ENCODE measurements at places on chromosomes 13 and 19.
A peak's percentile ranks its signal among the peaks of the same experiment; 100 is the strongest.

DNA sequence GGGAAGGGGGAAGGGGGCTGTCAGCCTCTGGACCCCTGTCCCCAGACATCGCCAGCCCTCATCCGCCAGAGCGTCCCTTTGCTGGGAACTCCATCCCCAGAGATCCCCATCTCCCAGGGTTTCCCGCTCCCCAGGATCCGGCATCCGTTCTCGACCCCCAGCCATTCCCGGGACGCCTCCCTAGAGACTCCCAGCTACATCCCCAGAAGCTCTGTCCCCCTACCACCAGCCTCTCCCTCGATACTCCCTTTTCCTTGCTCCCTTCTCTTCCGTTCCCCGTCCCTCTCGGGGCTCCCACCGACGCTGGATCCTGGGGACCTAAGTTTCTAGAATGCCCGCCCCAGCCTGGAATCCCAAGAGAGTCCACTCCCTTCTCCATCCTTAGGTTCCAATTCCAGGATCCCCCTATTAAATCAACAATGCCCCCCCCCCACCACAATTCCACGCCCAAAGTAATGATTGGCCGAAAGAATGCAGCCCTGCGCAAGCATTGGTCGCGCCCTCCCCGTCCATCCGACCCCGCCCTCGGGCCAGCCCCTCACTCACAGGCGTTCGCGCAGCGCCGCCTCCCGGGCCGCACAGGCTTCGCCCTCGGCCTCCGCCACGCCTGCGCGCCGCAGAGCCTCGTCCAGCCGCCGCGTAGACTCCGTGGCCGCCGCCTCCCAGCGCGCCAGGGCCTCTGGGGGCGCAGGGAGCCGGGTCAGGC is 3.2 kb downstream of the CCDC194 start:
- peak; percentile 79 for DNase-seq

GRCh38 chr19:15292847-15293582 is 39.3 kb downstream of the BRD4 start:
- no peak for DNase-seq

- DNase-seq, result no peak
Observed at GRCh38 chr13:46057256-46058015, 4.9 kb upstream of the ZC3H13 start.

- no peak for DNase-seq
Observed at GRCh38 chr13:95075506-95075905, 225.7 kb downstream of the ABCC4 start.

DNA sequence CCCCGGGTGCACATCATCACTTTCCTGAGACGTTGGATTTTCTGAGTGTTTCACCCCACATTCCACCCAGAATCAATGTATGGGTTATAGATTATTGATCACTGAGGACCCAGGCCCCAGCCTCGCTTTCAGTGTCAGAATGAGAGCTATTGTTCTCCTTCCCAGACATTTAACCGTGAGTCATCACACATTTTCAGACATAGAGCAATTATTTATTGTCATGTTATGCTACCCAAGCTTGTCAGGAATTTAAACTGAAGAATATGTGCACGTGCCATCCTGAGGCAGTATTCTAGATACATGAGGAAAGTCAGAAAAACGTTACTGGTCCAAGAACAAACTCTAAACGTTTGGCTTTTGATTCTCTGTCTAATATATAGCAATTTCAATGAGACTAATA is 276.6 kb upstream of the ZNF507 start:
- DNase-seq, result no peak

DNA sequence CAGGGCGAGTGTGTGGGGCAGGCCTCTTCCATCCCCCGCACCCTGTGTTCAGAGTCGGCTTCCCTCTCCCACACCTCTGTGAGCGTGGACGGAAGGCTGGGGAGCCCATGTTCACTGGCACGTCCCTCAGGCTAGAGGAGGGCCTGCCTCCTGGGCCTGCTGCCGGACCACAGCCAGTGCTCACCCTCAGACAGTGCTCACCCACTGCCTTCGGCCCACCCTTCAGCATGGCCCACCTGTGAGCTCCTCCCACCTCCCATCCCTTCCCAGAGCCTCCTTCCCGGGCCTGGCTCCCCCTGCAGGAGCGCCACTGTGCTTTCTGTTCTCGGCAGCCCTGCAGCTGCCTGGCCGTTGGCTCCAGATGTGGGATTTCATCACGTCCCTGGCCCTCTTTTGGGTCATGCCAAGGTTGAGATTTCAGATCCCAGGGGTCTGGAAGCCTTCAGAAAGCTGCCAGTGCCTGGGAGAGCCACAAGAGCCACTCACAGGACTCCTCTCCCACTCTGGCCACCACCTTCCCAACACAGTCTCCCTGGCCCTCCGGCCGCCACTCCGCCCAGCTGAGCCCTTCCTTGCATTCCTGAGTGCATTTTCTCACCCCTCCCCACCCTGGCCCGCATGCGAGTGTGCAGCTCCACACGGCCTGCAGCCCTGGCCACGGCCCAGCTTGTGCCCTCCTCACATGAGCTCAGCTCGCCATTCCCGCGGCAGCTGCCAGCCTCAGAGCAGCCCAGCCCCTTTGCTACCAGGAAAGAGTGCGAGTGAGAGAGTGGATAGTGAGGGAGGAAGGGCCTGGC is 25.3 kb downstream of the CAPN12 start:
- no peak for DNase-seq

GRCh38 chr13:113646921-113647340 is 11.1 kb downstream of the ATP4B start:
- no peak for DNase-seq

DNA sequence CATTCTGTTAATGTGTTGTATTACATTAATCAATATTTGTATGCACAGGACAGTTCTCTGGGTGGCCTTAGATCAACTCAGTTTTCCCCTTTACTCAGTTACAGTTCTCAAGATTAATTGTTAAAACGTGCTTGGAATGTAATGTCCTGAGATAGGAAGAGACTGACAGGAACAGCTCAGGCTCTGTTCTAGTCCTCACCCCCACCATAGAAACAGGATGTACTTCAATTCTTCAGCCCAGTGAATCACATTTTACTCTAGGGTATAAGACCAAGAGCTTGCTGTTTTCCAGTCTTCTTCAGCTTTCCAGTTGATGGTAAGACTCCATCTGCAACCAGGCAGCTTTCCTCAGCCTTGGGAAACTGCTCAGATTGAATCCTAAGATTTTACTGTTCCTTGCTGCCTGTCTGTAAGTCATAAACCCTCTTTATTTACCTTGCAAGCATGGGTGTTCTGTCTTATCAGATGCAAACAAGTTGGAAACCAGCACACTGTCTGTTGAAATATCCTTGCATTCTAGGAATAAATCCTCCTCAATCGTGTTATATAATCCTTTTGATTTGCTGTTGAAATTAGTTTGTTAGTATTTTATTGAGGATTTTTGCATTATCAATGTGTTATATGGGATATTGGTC is 836.9 kb upstream of the PCDH9 start:
- DNase-seq, result no peak

GRCh38 chr19:9413240-9413954 is 22.0 kb downstream of the ZNF266 start:
- DNase-seq, result no peak

DNA sequence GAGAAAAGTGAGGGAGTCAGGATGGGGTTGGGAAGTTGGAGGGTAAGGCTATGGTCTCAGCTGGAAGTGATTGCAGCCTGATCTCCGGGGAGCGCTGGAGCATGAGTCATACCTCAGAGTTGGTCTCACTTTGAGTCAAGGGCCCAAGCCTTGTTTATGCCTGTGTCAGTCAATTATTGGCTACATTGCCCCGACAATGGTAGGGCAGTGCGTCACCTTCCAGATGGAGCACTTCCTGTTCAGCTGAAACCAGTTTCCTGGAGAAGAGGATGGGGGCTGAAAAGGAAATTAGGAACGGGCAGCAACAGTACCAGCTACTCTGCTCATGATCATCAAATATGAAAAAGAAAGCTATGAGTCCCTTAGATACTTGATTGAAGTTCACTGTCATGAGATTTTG is 60.4 kb downstream of the ADGRE1 start:
- DNase-seq, result no peak

DNA sequence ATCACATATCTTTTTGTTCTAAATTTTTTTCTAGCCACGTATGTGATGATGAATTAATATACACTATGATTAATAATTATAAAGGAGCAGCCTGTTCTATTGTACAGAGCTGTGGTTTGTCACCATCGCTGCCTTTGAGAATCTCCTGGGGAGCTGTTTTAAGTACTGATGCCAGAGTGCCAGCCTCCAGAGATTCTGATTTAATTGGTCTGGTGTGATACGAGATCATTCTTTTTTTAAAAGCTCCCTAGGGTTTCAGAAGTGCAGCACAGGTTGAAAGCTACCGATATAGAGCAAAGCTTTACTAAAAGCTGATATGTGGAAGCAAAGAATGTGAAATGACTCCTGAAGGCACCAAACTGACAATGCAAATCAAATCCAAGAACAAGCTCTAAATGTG is 314.7 kb downstream of the ITGBL1 start:
- DNase-seq, result no peak

GRCh38 chr13:31955741-31956140 is 75.8 kb upstream of the FRY start:
- no peak for DNase-seq

- no peak for DNase-seq
Observed at GRCh38 chr19:31338069-31338776, 11.0 kb downstream of the TSHZ3 start.

- no peak for DNase-seq
Observed at GRCh38 chr19:10747271-10747670, 29.4 kb downstream of the DNM2 start.

- no peak for DNase-seq
Observed at GRCh38 chr19:49190781-49191180, 33.2 kb downstream of the TRPM4 start.

DNA sequence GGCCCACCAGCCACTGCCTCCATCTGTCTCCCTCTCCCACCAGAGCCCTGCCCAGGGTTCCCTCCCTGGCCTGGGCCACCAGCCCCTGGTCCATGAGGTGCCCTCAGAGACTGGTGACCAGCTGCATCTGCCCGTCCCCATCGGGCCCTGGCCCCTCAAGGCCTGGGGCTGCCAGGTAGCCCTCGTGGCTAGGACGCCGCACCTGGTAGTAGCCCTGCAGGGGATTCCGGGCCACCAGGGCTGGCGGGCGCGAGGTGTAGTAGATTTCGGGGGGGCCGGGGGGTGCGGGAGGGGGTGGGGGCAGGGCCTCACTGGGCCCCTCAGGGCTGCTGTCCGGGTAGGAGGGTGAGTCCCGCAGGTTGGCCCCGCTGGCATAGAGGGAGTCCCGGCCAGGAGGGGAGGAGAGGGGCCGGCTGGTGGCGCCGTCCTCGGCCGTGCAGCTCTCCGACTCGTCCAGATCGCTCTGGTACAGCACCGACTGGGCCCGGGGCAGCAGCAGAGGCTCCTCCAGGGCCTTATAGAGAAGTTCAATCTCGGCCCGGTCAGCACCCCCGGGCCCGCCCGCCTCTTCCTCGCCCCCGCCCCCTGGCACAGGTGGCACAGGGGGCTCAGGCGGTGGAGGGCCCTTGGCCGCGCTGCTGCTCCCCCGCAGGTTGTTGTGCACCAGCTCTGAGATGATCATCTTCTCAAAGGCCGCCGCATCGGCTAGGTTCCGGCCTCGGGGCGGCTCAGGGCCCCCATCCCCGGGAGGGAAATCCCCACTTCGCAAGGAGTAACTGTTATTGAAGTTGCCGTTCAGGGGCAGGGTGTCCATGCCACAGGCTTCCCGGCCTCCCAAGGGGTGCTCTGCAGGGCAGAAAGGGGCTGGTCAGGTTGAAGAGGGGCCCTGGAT is 14.6 kb upstream of the ASF1B start:
- no peak for DNase-seq

GRCh38 chr19:42325896-42326771 is 699 bp downstream of the MEGF8 start:
- DNase-seq, result no peak

DNA sequence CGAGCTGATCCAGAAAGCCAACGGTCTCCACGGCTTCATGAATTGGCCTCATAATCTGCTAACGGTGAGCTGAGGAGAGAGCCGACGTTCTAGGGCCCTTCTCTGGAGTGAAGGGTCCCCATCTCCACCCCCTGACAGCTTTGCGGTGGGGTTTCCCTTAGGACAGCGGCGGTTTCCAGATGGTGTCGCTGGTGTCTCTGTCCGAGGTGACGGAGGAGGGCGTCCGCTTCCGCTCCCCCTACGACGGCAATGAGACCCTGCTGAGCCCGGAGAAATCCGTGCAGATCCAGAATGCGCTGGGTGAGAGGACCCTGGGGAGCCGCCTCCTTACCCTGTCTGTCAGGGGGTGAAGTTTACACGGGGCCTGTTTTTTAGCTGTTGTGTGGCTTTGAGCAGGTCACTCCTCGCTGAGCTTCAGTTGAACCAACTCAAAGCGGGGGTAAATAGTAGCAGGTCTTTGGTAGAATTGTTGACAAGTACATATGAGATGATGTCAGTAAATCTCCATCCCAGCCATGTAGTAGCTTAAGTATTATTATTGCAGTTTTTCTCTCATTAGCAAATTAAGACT is 801 bp downstream of the QTRT1 start:
- no peak for DNase-seq

DNA sequence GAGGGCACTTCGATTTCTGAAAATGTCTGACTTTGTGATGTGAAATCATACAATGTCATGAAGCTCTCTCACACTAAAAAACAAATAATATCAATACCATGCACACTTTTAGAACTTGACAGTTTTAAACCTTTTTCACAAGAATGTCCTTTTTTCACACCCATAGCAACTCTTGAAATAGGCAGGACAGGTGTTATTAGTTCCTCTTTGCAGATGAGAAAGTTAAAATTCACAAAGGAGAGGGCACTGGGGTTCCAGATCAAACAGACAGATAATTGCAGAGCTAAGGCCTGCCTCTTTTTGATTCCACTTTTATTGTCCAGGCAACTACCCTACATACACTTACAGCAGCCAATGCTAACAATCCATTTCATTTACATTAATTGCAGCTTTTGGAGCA is 142.8 kb downstream of the KLF12 start:
- no peak for DNase-seq

DNA sequence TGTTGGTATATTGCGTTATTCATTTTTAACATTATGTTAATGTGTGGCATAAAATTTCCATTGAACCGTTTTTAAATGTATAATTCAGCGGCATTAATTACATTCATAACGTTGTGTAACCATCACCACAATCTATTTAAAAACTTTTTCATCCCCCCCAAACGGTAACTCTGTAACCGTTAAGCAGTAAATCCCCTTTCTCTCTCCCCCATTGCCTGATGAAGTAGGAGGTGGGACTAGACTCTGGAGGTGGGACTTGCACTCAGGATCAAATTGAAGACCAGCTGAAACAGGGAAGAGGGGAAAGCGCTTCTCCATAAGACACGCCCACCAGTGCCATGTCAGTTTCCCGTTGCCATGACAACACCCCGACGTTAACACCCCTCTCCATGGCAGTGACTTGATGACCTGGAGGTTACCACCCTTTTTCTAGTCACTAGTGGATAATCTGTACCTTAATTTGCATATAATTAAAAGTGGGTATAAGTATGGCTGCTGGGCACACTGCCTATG is 16.8 kb downstream of the CLEC11A start:
- DNase-seq, result no peak

DNA sequence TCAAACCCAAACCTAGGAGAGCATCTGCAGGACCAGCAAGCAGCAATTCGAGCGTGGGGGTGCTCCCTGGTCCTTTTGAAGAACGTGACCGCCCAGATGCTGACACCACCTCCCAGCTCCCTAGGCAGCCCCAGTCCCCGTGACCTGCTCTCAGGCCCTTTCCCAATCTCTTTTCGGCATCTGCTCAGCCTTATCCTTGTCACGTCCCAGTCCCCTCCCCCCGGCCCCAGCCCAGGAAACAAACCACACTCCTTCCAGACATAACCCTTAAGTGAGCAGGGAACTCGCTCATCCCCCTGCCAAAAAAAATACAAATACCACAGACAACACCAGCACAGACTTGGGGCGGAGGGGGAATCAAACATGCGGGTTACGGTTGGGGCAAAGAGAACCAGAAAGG is 3.3 kb downstream of the MLLT1 start:
- DNase-seq, result no peak

Data from stimulated activated CD8-positive, alpha-beta memory T cell treated with anti-CD3 and anti-CD28 coated beads, Interleukin-15, amount 100 ng/mL, for 24 hours (primary cell).